ENCODE measurements at places on chromosomes 12 and 14.

- no peak for DNase-seq
These were observed 52.9 kb downstream of the MYF5 start for GRCh38 chr12:80769553-80770140.

DNA sequence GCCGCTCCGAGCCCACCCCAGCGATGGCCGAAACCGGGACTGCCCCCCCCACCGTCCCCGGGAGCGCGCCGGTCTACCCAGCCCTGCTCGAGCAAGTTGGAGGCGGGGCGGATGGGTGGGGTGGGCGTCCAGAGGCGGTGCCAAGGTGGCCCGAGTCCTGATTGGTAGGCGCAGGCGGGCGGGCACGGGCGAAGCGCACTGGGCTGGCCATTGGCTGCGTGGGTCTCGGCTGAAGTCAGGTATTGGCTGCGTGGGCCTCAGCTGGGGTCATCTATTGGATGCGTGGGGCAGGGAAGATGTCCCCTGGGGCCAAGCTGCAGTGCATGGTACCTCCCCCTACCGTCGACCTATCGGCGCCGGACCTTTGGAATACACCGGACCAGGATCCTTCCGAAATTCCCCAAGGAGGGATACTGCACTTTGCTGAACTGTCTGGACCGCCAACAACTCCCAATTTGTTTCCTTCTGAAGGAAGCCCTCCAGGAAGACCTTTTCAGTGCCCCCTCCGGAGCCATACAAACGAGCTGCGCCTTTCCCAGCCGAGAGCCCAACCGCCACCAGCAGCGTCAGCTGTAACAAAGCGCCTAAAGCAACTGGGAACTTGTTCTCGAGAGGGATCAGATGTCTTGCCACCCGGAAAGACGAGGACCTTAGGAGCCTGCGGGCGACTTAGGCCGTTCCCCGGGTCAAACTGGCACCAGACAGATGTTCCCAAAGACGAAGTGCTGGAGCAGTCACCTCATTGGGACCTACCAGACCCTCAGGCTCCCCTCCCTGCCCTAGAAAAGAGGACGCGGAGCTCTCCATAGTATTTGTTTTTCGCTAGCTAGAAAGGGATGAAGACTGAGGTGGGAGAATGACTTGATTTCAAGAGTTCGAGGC is at the start of gene HOMEZ:
Gene HOMEZ (minus strand): TSS at position 113 of the 882 bp plus-strand sequence. CDS start 180 bp downstream, outside the sequence.
- peak; percentile 99 for DNase-seq

DNA sequence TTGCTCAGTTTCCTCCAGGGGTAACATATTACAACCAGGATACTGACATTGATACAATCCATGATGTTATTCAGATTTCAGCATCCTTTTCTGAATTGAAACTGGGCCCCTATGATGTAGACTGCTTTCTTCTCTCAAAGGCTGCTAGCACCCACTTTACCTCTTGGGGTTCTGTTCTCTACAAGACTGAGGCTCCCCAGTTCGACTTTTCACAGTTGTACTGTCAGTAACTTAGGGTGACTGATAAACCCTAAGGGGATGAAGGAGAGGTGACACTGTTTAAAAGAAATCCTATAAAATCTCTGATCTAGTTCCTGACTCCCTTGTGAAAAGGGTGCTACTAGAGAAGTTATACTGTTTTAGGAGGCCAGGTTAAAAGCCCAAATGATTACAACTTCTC is 818 bp downstream of the VPS33A start:
- no peak for DNase-seq

GRCh38 chr12:4421590-4422031 is 24.0 kb downstream of the FGF6 start:
- peak; percentile 53 for DNase-seq

GRCh38 chr12:29726741-29727348 is 56.9 kb downstream of the TMTC1 start:
- DNase-seq = no peak

GRCh38 chr14:50123062-50123461 is 6.7 kb upstream of the VCPKMT start:
- DNase-seq = no peak

DNA sequence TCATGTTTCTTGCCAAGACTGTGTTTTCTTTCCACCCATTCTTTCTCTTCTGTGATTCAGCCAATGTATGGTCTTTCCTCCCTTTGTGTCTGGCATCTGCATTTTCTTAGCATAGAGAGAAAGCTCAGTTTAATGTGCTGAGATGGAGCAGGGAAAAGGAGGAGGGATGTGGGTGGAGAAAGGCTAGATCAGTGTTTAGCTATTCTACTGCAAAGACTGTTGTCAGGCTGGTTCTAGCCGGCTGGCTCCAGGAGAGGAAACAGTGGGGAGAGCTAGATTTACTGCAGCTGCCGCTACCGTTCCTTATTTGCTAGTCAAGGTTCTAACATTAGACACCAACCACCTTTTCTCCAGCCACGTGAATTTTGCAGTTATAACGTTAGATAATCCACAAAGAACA is 5.2 kb upstream of the RIMKLB start:
- DNase-seq = no peak

- DNase-seq = peak; percentile 82
These were observed 10.3 kb upstream of the ERP27 start for GRCh38 chr12:14948672-14949071.

- DNase-seq = no peak
These were observed 8.8 kb downstream of the ALDH2 start for GRCh38 chr12:111775205-111776193.

- DNase-seq = peak; percentile 5
These were observed 160.6 kb downstream of the CAPZA3 start for GRCh38 chr12:18898470-18898869.

DNA sequence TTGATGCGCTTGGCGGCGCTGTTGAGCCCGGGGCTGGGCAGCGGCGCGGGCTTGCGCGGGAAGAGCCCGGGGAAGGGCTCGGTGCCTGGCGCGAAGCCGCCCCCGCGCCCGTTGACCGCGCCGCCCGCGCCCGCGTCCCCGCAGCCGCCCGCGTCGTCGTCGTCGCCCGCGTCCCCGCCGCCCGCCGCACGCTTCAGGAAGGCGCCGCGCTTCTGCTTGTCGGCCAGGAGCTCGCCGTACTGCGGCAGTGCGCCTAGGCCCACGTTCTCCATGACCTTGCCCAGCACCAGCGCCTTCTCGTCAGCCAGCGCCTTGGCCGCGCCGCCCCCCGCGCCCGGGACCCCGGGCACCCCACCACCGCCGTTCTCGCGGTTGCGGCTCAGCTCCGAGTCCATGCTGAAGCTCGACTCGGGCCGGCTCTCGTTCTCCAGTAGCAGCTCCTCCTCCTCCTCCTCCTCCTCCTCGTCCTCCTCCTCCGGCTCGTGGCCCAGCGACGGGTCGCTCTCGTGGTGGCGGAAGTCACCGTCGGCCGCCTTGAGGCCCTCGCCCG is 97.2 kb downstream of the BCL11B start:
- DNase-seq = no peak

DNA sequence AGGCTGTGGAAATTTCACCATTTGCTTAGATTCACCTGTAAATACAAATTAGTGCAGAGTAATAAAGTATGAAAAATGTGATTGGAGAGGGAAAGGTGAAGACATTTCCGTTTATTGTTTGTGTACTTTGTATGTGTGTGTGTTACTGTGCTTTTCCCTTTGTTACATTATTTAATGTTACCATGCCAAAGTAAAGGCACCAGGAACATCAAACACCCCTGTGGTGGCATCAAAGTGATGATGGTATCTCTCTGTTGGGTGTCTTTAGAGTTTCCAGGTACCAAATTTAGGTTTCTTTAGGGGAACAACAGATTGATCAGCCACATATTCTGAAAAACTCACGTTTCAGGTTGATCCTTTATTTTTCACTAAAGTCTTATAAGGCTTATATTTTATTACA is 189.0 kb upstream of the FBXO33 start:
- no peak for DNase-seq

DNA sequence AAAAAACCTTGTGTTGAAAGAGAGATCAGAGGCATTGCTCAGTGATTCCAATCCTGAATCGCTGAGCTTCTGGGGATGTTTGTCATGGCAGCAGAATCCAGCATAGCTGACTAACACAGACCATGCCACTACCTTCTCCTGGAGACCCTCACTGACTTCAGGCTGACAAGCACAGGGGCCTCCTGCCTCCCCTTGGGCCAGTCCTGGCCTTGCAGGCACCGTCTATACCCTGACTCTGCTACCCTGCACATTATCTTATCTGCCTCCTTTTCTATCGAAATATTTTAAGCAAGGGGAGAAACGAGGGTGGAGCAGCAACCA is 139.8 kb downstream of the KIF26A start:
- no peak for DNase-seq

DNA sequence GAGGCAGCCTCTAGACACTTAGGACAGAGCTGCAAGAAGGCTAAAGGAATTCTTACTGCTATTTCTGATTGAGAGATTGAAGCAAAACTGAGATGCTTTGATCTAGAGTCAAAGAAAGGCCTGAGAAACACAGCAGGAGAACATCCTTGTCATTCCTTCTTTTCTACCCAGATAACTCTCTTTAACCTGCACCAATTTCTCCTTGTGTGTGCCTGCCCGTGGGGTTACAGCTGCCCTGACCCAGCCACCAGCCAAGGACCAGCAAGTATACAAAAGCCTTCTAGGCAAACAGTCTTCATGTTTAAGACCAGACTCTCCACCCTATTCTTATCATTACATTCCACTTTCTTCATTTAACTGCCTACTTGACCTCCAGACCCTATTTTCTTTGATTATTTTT is 81.7 kb upstream of the PRB2 start:
- DNase-seq = no peak

DNA sequence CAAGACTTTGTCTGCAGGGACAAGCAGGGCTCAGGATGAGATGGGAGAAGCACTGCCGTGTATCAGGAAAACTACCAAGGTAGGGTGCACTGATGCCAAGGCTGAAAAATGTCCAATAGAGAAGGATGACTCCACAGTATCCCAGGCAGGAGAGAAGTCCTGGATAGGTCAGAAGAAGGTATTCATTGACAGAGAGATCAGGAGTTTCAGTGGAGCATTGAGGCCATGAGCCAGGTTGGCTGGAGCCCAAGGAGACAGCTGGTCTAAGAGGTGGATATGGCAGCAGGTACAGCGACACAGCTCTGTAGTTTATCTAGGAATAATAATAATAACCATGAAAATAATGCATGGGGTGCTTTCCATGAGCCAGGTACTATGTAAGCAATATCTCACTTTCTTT is 180.9 kb downstream of the EXOC5 start:
- no peak for DNase-seq

DNA sequence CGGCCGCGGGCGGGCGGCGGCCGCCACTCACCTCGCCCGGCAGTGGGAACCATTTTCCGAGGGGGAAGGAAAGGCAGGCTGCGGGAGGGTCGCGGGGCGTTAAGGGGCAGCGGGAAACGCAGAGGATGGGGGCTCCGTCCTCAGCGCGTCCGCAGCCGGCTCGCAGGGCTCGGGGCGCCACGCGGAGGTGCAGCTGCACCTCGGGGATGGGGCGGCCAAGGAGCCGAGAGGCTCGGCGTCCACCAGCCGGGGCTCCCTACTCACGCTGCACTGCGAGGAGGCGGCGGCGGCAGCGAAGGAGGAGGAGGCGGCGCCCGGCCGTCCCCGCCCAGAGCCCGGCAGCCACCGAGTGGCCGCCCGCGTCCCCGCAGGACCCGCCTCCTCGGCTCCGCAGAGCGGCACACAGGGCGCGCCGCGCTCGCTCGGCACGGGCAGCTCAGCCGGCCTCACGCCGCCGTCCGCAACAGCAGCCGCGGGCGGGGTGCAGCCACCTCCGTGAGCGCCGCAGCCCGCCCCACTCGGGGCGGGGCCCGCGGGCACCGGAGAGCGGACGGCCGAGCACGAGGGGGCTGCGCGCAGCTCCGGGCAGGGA is at the start of gene ATP2B1:
Gene ATP2B1 (minus strand): TSS at position 274 of the 592 bp plus-strand sequence. CDS start 52,952 bp downstream, outside the sequence.
- peak; percentile 85 for DNase-seq

GRCh38 chr12:96327346-96327745 is 72.9 kb downstream of the CDK17 start:
- no peak for DNase-seq

GRCh38 chr14:76456891-76457586 is 81.1 kb downstream of the ESRRB start:
- DNase-seq = no peak

DNA sequence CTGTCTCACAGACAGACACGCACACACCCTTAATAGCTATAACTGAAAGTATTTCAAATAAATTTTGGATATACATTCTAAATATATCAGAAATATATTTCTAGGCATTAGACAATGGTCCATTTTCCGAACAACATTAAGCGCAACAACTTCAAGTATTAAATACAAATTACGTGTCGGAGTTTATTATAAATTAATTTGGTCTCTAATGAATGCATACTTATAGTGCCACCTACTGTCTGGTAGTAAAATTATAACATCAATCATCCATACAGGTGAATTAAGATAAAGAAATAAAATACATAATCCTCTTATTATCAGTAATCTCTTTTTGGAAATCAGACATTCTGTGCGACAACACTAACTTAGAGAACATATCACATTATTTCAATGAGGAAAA is 27.2 kb upstream of the CMAS start:
- DNase-seq = no peak

DNA sequence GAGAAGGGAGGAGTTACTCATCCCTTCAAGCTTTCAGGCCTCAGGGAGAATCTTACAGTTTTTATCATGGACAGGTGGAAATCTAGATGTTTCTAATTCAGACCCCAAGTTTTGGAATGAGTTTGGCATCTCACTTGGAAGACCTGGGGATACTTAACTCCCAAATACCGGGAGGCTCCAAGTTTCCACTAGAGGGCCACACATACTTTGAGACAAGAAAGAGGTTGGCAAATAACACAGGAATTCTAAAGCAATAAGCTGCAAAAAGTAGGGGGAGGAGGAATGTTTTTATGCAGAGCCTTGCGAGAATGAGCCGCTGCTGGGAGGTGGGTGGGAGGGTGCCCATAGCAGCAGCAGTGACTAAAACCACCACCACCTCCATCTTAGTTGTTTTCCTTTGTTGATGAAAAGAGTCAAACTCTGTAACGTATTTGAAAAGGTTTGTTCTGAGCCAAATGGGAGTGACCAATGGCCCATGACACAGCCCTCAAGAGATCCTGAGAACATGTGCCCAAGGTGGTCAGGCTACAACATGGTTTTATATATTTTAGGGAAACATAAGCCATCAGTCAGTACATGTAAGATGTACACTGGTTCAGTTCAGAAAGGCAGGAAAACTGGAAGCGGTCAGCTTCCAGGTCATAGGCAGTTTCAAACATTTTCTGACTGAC is 34.2 kb upstream of the RNASE1 start:
- peak; percentile 68 for DNase-seq

- DNase-seq = no peak
These were observed 35.1 kb upstream of the GRIP1 start for GRCh38 chr12:66713984-66714383.

- no peak for DNase-seq
These were observed 11.0 kb upstream of the AEBP2 start for GRCh38 chr12:19428246-19428645.

- peak; percentile 32 for DNase-seq
These were observed at the start of gene ZDHHC22 for GRCh38 chr14:77141214-77142004. TSS of gene ZDHHC22 (minus strand) at chr14:77141791. CDS start at chr14:77139738, 2,053 bp downstream.

All from AG08395 (cell line).